ENCODE measurements at places on chromosomes 12 and 14.

- DNase-seq, result no peak
These were observed 41.1 kb upstream of the CFAP54 start for GRCh38 chr12:96448300-96448699.

DNA sequence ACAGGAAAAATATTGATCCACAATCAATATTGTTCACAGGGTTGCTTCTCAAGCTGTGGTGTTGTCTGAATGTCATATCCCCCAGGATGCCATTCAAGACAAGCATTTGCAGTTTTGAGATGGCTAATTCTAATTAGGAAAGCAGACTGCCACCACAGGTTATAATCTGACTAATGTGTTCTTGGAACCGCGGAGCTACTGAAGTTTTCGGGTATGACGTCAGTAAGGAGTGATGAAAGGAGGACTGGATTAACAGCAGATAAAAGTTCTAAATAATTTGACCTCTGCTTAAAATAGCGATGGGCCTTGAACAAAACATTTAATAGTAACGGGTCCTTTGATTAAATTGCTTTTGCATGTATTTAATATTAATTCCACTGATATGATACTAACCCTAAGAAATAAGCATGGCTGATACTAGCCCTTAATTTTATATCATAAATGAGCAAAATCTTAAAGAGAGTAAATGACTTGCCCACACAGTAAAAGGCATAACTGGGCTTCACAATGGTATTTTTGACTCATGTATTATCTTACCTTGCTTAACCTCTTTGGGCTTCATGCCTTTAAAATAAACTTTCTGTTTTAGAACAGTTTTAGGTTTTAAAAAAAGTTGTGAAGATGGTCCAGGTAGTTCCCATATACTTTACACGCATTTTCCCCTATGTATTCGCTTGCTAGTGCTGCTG lies 50.3 kb downstream of the TSHR start:
- no peak for DNase-seq

DNA sequence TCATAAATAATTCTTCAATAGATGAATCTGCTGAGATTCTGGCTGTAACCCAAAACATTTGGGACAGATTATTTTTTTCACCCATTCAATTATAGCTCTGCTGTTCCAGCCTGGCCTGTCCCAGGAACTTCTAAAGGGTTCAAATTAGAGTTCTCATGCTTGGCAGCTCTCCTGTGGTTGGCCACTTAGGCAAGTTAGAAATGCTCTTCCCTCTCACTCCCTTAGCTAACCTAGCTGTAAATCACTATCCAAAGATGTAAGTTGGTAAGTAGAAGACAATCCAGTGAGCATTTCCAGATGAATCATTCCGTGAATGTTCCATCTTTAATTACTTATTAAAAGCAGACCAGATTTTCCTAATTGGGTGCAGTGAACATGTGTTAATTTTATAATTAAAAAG lies 760.4 kb upstream of the TBX3 start:
- no peak for DNase-seq

- no peak for DNase-seq
These were observed 58.0 kb downstream of the EEA1 start for GRCh38 chr12:92871116-92871515.

GRCh38 chr14:72643317-72643801 lies 250.5 kb downstream of the DPF3 start:
- no peak for DNase-seq

GRCh38 chr14:93970965-93971634 lies 5.3 kb downstream of the ASB2 start:
- peak; percentile 49 for DNase-seq

DNA sequence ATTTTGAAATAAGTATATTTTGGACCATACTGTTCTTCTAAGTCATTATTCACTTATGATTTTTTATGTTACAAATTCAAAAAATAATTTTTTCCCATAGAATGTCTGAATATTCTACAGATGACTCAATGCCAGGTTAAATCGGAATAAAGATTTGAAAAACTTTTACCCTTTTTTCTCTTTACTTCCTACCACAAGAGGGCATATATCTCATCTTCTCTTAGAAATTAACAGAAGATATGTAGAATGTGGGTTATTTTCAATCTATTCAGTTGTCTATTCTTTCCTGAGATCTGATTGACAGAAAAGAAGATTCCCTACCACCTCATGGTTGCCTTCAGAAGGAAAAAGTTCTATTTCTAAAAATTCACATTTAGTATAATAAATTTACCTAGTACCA lies 53.0 kb upstream of the KITLG start:
- no peak for DNase-seq

DNA sequence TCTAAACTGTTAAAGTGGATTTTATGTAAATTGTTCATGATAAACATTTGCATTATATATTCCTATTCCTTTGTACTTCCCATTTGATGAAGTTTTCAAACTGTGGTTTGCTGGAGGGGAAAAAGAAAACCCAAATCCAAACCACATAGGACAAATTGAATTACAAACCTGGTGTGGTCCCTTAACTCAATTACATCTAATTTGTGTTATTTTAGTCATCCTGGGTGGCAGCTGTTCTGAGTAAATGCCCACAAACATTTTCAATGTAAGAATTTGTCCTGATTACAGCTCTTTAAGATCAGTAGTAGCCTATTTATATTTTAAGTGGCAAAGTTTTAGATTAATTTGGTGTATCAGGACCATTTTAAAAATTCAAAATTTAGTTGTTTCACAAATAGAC lies 153.9 kb downstream of the RAD51B start:
- no peak for DNase-seq

- no peak for DNase-seq
These were observed 29.2 kb downstream of the GALNT16 start for GRCh38 chr14:69288956-69289705.

GRCh38 chr12:91889059-91889458 lies 256.6 kb downstream of the BTG1 start:
- DNase-seq, result no peak

DNA sequence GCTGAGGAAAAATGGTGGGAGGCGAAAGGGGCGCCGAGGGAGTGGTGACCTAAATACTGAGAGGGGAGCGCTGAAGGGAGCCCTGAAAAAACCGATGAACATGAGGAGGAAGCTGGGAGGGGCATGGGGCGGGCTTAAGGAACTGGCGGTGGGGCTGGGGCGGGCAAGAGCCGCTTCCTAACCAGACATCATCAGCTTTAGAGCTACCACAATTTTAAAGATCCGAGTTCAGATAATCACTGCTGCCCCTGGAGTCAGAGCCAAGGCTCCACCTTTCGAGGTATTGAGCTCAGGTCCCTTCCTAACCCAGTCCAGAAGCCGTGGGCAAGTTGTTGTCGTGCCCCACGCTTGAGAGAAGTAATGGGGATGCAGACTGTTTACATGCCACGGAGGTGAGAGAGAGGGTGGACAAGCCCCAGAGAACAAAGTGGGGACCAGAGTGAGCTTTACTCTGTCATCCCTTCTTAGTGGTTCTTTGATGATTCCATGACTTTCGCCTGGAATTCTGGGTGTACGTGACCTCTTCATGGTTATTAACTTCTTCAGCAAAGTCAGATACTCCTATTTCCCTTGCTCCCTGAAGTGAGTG lies 393 bp downstream of the ORMDL2 start:
- DNase-seq, result no peak

DNA sequence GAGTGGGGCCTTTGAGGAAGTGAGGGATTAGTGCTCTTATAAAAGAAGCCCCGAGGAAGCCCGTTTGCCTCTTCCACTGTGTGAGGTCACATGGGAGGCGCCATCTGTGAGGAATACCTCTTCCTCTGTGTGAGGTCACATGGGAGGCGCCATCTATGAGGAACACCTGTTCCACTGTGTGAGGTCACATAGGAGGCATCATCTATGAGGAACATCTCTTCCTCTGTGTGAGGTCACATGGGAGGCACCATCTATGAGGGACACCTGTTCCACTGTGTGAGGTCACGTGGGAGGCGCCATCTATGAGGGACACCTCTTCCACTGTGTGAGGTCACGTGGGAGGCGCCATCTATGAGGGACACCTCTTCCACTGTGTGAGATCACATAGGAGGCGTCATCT lies 69.7 kb downstream of the SLC24A4 start:
- DNase-seq, result no peak

DNA sequence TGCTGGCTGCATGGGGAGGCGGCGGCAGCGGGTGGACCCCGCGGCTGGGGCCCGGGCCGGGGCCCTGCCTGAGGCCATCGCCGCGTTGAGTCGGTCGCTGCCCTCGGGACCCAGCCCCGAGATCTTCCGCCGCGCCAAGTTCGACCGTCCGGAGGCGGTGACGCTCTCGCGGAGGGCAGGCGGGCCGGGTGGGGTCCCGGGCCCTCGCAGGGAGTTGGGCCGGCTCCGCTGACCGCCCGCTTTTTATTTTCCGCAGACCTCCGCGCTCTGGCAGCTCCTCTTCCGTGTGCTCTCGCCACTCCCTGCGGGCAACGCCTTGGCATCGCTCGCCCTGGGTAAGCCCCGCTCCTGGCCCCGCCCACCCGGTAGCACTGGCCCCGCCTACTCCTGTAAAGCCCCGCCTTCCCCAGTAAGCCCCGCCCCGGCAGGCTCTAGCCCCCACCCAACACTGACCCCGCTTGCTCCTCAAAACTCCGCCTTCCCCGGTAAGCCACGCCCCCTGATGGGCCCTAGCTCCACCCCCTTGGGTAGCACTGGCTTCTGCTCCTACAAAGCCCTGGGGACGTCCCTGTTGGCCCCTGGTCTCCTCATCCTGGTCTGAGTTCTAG lies 424 bp downstream of the TEDC1 start:
- peak; percentile 81 for DNase-seq

DNA sequence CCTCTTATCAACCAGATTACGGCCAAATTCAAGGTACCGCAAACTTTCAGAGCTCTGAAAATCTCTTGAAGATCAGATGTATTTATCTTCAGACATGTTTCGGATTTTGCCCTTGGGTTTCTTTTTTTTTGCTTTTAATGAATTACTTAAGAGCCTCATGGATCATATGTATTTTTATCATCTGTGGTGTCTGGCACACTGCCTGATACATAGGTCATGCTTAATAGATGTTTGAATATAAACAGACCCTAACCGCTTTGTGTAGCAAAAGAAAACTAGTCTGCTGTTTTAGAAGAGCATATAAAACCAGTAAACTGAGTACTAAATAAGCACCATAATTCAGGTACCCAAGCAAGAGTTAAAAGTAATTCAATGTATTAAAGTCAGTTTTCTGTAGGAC lies 20.1 kb upstream of the TBK1 start:
- no peak for DNase-seq

- no peak for DNase-seq
These were observed 10.1 kb downstream of the HNRNPC start for GRCh38 chr14:21258889-21259787.

GRCh38 chr12:121957861-121958515 lies 39.6 kb downstream of the CFAP251 start:
- DNase-seq, result no peak

- no peak for DNase-seq
These were observed 303.3 kb downstream of the MED13L start for GRCh38 chr12:115973968-115974724.

GRCh38 chr12:19485240-19485639 lies 45.9 kb downstream of the AEBP2 start:
- no peak for DNase-seq

- DNase-seq, result no peak
These were observed 15.9 kb downstream of the PIK3C2G start for GRCh38 chr12:18277196-18277595.

- DNase-seq, result no peak
These were observed 529.6 kb upstream of the TBX3 start for GRCh38 chr12:115213538-115214016.

DNA sequence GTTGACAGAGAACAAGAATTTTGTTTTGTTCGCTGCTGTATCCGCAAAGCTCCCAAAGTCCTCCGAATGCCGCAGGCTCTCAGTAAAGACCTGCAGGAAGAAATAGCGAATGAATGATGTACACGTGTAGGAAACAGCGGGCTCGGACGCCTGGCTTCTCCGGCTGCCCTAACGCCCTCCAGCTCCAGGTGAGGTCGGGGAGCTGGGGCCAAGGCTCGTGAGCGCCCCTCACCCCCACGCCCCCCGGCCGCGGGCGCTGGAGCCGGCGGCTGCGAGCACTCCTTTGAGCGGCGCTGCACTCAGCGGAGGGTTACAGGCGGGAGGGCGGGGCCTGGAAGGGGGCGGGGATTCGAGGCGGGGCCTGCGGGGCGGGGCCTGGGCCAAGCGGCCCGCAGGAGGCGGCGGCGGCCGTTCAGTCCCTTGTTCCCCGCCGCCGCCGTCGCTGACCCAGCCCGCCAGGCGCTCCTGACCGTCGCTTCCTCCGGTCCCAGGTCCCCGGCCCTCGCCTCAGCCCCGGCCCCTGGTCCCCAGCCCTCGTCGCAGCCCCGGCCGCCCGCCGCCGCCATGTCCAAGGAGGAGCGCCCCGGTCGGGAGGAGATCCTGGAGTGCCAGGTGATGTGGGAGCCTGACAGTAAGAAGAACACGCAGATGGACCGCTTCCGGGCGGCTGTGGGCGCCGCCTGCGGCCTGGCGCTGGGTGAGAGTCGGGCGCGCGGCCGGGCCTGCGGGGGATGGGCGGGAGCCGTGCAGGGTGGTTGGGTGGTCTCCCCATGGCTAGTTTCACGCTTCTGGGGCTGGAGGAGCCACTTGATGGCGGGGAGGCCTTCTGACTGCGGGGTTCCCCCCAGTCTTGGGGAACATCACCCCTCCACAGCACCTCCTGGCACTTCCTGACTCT lies at the start of gene AACS:
AACS (plus strand) TSS at position 415 of the 898 bp plus-strand sequence; CDS start at position 565, 150 bp downstream.
- DNase-seq, result peak; percentile 73

- no peak for DNase-seq
These were observed 10.5 kb upstream of the SSTR1 start for GRCh38 chr14:38197001-38197783.

- no peak for DNase-seq
These were observed 654.8 kb upstream of the TBX3 start for GRCh38 chr12:115338566-115339294.

- DNase-seq, result no peak
These were observed 10.9 kb upstream of the ITGB7 start for GRCh38 chr12:53217931-53218307.

DNA sequence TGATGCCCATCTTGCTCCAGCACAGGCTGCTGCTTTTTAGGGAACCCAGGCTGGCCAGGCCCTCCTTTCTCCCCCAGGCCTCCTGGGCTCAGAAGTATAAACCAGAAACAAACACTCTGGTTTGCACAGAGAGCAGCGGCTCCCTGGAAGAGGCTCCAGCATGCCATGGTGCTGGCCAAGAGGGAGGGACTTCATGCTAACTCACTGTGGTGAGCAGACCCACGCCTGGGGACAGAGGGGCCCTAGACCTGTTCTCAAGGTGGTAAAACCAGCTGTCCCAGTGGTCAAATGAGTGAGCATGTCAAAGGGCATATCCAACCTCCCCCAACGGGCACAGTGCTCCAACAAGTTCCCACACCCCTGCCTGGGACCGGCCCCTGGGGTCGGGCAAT lies 15.5 kb downstream of the BCL11B start:
- no peak for DNase-seq

DNA sequence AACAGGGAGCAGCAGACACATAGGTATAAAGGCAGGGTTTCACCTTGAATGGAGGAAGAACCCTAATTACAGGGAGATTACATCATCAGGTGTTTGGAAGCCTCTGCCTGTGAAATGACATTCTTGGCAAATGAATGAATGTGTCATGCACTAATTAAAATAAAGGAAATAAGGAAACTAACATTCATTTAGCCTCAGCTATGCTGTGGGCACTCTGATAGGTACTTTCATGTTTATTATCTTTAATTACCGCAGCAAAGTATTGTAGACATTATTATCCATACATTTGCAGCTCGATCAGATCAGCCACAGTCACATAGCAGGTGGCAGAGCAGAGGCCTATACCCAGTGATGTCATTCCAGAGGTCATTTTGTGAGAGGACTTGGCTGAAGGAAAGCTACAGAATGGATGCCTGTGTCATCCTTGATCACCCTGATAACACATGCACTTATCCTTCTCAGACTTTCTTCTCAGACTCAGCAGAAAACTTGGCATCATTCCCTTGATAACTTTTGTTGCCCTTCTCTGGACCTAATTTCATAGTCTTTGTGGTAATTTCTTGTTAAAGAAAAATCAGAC lies 18.4 kb downstream of the ZNF664 start:
- DNase-seq, result no peak
